T-helper 9 cell (primary cell): ENCODE measurements at places on chromosomes 2 and 18.

- no peak for DNase-seq
Observed at GRCh38 chr2:168378960-168379669, 77.0 kb upstream of the CERS6 start.

DNA sequence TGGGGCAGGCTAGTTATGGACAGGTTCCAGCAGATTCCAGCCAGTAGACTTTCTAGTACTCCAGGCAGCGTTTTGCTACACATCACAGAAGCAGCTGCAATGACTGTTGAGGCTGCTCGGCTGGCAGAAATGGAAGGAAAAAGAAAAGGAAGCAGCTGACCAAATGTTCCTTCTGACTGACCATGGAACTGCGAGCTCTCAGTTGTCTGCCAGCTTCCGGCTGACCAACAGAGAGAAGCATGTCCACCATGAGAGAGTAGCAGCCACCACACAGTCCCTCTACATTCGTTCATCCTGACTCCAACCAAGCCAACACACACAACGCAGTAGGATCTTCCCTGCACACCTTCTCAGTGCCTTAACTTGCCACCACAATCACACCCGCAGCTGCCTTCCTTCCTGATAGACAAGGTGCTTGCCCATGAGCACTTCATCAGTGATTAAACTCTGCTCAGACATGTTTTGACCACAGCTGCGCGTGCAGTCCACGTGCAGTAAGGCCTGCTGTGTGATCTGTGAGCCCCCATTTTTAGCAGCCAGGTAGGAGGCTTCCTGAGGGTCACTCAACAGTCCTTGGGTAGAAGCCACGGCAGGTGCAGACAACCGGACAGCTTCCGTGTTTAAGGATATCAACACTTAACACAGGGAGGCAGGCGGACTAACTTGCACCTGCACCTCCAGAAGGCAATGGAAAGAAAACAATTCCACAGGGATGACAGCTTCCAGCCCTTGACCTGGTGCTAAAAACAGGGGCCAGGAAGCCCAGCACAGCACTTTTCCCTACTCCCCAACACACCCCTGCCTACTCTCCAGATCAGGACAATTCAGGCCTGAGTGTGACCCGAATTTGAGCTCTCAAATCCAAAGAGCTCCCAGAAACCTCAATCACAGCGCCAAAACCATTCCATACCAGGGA lies 996 bp downstream of the TGFBRAP1 start:
- DNase-seq = peak; percentile 9

GRCh38 chr18:52437161-52437560 lies 97.2 kb downstream of the DCC start:
- no peak for DNase-seq

GRCh38 chr2:196743165-196743564 lies 56.3 kb downstream of the GTF3C3 start:
- no peak for DNase-seq

DNA sequence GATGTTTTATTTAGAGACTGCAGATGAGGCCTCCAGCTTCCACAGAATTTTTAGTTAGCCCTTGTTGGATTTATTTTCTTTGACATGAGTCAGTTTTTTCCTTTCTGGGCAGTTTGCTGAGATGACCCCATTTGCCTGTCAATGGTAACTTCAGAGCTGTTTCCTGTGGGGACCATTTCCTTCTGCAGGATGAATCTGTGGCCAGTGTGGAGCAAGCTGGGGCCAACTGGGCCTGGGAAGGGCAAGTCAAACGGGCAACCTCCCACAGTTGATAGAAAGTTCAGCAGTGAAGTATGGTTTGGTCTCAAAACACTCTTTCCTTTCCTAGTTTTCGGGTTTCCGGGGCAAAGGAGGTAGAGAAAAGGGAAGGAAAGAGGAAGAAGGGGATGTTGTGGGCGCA lies 291.4 kb upstream of the NRP2 start:
- DNase-seq = no peak

DNA sequence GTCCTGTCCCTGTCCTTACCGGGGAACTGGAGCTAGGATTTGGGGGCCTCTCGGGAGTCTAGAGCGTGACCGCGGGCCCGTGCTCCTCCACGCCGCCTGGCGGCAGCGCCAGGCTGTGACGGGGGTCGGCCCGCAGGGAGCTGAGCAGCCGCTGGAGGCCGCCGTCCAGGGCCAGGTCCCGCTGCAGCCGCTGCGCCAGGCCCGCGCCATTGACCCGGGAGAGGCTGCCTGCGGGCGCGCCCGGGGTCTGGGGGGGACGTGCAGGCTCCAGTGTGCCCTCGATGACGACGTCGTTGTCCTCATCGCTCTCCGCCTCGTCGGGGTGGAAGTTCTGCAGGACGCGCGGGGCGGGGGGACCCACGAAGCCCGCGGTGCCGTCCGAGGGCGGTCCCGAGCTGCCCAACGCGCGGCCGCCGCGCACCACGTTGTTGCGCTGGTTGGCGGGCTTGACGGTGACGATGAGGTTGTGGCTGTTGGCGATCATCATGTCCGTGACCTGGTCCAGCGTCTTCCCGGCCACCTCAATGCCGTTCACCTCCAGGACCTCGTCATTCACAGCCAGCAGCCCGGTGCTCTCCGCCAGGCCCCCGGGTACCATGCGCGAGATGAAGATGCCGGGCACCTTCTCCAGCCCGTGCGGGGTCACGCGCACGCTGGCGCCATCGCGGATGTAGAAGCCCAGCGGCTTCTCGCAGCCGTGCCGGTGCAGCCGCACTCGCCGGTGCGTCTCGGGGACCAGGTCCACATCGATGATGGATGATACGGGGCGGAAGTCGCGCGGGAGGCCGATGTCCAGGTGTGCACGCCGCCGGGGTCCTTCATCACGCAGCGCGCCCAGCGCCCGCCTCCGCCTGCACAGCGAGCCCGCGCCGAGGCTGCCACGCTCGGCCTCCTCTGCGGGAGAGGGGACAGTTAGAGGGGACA lies 50.9 kb downstream of the ADNP2 start:
- DNase-seq = peak; percentile 21

DNA sequence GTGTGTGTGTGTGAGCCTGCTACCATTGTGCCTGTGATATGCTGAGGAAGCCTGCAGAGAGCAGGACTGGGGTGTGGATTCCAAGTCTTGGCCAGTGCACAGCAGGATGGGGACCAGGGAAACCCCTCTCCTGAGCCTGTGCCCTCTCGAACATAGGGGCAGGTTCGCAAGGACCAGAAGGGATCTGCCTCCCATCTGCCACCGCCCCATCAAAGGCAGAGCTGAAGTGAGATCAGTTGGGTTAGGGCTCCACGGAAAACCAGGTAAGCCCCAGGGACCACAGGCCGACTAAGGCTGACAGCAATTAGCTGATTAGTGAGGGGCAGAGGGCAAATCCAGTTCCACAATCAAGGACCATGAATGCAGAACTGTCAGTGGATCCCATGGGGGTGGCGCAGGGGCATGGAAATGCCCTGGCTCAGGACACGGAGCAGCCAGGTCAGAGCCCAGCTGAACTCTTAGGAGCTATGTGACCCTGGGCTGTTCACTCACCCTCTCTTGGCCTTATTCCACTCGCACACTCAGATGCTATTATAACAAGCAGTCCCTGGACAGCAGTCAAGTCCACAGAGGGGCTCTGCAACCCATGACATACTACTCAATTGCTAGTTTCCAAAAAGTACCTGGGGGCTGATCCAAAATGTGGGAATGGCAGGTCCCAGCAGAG lies 84.2 kb upstream of the ID2 start:
- DNase-seq = no peak

DNA sequence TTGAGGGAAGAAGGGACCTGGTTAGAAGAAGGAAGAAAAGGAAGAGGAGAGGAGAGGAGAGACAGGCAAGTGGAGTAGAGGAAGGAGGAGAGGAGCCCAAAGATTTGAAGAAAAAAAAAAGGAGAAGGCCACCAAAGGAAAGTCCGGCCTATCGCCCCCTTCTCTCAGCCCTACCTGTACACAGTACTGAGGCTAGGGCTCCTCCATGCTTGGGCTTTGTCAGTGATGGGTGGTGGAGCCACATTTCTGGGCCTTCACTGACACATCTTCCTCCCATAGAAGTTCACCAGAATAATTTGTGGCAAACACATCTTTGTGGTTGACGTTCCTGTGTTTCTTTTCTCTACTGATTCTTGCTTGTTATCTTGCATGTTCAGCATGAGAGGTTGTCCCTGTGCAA lies 125.4 kb downstream of the DTNA start:
- DNase-seq = no peak

- DNase-seq = no peak
Observed at GRCh38 chr2:43429369-43429768, 166.5 kb downstream of the THADA start.

- DNase-seq = no peak
Observed at GRCh38 chr2:234459401-234460009, 37.4 kb downstream of the ARL4C start.

DNA sequence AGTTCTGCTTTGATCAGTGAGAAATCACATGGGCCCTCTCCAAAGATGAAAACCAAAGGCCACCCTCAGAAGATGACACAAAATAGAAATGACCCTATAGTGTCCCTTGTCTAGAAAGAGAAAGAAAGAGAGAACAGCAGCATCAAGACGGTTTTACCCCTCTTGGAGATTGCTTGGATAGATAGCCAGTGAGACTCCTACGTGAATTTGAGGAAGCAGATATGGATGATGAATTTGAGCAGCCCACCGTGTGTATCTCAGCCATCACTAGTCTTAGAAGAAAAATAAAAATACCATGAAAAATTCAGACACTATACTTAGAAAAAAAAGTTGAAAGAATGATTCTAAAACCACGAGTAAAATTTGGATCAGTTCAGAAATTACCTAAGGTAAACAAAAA lies 329.1 kb upstream of the CNTNAP5 start:
- no peak for DNase-seq

GRCh38 chr18:63908858-63909257 lies 1.1 kb downstream of the SERPINB10 start:
- no peak for DNase-seq

- DNase-seq = no peak
Observed at GRCh38 chr2:172722481-172722880, 13.2 kb upstream of the RAPGEF4 start.

GRCh38 chr2:79887747-79888374 lies 375.0 kb downstream of the CTNNA2 start:
- DNase-seq = no peak

DNA sequence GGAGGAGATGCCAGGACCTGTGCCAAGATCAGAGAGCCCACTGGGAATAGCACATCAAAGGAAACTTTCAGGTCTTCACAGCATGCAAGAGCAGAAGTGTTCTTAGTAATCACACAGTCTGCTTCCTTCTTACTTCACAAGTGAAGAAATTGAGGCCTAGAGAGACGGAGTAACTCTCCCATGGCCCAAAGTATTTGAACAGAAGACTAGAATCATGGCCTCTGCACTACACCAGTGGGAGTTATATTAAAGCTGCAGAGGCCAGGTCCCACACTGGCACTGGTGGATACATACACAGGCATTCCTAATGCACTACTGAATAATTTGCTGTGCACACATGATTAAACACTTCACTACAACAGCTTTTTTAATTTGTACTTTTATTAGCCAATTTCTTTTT lies 107.6 kb upstream of the RMP24 start:
- DNase-seq = no peak

DNA sequence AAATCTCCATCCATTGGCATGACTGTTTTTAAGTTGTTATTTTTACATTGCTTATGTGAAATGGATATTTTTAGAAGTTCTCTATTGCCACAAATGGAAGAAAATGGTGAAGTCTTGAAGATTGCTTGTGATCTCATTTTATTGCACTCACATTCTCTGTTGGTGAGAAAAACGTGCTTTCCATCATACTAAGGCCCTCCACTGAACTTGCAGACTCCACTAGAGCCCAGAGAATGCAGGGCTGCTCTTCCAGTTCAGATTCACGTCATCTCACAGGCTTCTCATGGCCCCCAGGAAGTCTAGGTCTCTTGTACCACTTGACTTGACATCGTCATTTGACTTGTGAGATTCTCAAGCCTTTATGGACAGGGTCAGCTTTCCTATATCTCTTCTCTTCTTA lies 254.8 kb upstream of the COPS8 start:
- no peak for DNase-seq

DNA sequence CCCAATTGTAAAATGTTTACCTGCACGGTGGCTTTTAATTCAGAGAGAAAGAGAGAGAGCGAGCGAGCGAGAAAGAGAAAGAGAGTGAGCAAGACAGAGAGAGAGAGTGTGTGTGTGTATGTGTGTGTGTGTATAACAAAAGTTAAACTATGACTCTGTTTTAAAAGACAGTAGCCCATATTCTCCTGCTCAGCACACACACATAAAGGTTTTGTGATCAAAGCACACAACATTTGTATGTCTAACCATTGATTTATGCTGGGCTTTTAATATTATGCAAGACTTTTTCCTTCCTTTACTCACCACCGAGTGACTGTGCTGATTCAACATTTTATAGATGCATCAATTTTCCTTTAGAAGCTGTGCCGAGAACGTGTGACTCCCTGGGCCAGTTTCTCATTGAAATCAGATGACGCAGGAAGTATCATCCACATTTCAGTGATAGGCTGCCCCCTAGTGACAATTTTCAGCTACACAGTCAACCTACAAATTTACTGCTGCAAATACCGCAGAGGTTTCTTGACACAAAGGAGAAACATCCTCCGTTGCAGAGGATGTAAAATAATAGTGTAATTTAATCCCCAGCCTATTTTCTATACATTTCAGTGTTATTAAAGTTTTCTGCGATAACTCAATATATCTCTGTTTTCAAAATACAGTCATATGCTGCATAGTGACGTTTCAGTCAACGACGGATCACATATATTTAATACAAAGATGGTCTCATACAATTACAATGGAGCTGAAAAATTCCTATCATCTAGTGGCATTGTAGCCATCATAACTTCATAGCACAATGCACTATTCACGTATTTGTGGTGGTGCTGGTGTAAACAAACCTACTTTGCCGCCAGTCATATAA lies 165.9 kb upstream of the TANK start:
- peak; percentile 54 for DNase-seq
